ENCODE measurements at places on chromosomes 13 and 19.

DNA sequence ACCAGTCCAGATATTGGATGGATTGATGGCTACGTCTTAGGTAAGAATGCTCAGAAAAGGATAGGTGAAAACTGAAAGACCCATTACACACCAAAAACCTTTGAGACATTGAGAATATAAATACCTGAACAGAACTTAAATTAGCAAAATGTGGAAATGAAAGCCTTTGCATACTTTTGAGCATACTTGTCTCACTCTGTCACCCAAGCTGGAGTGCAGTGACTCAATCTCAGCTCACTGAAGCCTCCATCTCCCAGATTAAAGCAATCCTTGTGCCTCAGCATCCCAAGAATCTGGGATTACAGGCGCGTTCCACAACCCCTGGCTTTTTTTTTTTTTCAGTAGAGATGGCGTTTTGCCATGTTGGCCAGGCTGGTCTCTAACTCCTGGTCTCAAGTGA, 695.3 kb downstream of the DACH1 start:
- no peak for DNase-seq

DNA sequence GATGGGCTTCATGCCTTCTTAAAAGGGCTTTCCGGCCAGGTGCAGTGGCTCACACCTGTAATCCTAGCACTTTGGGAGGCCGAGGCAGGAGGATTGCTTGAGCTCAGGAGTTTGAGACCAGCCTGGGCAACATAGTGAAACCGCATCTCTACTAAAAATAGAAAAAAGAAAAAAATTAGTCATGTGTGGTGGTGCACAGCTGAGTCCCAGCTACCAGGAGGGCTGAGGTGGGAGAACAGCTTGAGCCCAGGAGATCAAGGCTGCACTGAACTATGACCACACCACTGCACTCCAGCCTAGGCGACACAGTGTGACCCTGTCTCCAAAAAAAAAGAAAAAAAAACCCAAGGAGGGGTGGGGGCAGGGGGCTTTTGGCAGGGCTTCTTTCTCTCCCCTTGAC, 7.2 kb downstream of the CARS2 start:
- no peak for DNase-seq

- DNase-seq: no peak
Observed at GRCh38 chr13:51608857-51609406, 24.7 kb downstream of the WDFY2 start.

DNA sequence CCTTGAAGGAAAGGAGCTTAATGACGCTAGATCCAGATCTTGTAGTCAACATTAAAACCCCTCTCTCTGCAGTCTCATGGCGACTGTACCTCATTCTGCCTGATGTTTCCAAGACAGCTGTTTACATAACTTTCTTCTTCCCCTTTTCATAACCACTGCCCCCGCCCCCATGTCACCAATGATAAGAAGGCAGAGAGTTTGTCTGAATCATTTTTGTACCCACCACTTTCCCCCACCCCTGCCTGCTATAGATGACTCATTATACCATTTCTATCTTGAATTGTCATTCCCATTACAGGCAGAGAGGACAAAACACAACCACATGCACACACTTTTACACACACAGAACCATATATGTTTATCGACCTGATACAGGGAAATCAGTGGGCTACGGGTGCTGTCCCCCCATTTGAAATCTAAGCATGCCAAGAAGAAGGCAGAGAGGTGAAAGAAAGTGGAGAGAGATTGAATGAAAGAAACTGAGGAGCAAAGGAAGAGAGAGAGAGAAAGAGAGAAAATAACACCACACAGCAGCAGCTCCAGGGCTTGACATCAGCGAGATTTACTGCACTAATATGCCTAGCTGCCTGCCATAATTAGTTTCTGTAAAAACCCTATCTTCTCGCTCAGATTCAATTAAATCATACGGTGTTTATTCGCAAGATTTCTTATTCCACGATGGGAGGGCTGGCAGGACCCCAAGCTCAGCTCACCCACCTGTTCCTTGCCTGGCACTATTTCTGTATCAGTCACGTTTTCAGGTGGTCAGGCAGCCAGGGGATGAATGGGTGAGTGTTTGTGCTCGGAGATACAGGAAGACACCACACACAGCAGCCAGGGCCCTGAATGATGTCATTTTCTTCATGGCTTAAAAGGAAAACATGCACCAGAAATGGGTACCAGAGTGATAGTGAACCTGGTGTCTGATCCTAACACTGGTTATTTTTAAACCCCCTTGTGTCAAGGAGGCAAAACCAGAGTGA, 114.3 kb upstream of the SERP2 start:
- DNase-seq: peak; percentile 50

GRCh38 chr13:46951516-46951915, 54.7 kb upstream of the HTR2A start:
- DNase-seq: no peak

- no peak for DNase-seq
Observed at GRCh38 chr13:55705971-55706370, 1434.7 kb upstream of the PRR20A start.

GRCh38 chr19:30017172-30017571, 75.1 kb downstream of the URI1 start:
- no peak for DNase-seq

DNA sequence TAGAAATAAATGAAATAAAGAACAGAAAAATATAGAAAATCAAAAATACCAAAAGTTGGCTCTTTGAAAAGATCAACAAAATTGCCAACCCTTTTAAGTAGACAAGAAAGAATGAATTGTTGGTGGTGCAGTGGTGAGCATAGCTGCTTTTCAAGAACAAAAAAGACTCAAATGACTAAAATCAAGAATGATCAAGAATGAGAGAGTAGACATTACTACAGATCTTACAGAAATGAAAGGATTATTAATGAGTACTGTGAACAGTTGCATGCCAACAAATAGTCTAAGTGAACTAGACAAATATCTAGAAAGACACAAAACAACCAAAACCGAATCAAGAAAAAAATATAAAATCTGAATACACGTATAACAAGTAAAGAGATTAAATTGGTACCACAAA, 53.9 kb downstream of the FNDC3A start:
- DNase-seq: no peak

DNA sequence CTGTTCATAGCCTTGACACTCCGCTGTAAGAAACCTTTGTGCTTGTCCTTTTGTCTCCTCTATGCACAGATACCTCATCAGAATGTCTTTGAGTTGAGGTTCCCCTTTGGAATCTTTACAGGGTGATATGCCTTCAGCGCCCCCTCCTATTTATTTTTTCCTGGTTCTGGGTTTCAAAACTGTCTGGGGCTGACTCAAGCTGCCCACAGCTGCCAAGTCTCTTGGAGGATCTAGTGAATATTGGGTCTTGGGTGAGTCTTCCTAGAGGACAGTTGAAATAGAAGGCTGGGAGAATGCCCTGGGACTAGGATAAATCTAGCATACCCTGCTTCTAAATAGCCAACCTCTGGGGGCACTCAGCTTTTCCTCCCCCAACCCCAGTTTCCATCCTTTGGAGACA, 930 bp downstream of the ZNF136 start:
- DNase-seq: no peak

DNA sequence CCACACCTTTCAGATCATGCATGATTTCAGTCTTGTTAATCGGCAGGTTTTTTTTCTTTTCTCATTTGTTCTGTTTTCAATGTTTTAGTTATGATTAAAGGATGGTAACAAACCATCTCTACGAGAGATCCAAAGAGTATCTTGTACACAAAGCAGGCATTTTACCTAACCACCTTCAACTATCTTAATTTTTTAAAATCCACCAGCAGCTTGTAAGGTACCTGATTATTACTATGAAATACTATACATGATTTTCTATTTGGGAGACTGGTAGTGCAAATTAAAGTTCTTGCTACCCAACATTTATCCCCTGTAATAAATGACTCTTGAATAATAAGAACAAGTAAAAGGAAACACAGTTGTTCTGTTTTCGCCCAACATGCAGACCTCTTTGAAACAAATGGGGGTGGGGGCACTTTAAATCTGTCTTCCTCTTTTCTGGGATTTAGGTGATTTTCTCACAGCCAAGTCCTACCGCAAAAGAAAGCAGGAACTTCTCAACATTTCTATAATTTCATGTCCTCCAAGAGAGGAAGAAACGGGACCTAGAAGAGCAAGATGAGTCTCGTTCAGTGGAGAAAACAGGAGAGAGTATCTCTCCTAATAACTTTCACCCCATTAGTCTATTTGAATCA, 3.6 kb downstream of the POU4F1 start:
- DNase-seq: no peak

DNA sequence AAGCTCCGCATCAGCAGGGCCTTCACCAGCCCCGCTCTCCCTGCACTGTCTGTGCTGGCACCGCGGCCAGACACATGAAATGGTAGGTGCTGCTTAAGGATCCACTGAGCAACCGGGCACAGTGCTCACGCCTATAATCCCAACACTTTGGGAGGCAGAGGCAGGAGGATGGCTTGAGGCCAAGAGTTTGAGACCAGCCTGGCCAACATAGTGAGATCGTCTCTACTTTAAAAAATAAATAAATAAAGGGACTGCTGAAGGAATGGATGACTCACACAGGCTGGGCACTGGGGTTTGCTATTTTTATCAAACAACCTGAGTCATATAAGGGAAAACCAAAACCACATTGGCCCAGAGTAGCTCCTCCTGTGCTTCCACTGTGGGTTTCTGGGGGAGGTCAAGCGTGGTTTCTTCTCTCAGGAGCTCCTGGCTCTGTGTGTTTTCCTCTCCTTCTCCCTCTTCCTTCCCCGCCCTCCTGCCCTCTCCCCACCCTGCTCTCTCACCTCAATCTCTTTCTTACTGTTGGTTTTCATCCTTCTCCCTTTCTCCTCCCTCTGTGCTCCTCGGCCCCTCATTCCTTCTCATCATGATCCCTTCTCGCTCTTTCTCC, 21.3 kb downstream of the VRK3 start:
- DNase-seq: no peak

DNA sequence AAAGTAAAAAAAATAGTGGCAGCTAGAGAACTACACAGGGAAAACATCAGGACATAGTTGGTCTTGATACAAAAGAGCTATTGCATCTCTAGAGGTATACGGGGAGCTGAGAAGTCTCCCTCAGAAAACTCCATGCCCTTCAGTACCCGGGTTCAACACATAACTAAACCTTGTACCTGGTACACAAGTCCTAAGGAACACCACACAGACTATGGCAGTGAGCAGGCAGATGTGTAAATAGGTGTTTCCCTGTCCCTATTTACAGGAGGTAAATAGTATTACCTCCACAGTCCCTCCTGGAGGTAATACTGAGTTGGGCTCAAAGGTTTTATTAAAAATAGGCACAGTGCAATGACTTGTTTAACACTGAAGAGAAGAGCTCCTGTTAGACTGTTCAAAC, 5.9 kb downstream of the FGF14 start:
- no peak for DNase-seq

DNA sequence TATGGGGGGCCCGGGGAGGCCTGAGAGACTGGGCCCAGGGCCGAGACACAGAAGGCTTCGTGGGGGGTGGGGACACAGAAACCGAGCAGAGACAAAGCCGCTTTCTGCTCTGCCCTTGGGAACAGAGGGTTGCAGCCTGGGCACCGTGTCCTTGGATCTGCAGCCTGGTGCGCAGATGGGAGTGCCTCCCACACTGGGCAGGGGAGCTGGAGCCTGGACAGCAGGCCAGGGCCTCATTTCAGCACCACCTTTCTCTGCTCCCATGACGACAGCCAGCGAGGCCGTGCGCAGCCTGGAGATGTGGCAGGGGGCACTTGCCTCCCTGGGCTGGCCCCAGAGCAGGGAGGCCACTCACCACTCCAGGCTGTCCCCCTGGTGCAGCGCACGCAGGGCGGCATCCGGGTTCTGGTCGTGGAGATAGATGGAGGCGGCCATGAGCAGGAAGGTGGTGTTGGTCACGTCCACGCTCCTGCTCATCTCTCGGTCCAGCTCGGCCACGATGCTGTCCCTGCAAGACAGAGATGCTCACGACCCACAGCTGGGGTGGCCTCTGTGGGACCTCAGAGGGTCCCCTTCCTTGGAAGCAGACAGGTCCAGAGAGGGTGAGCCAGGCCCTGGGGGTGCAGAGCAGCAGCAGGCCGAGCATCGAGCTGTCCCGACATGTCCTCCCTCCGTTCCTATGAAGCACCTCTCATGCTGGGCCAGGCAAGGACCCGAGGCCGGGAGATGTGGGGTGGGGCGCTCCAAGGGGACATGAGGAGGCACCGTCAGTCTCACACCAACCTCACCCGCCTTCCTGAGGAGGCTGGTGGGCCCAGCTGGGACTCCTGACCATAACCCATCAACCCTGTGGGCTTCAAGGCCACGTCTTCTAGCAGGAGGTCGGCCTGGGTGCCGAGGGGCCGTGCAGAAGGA, 10.9 kb upstream of the CERS1 start:
- no peak for DNase-seq

DNA sequence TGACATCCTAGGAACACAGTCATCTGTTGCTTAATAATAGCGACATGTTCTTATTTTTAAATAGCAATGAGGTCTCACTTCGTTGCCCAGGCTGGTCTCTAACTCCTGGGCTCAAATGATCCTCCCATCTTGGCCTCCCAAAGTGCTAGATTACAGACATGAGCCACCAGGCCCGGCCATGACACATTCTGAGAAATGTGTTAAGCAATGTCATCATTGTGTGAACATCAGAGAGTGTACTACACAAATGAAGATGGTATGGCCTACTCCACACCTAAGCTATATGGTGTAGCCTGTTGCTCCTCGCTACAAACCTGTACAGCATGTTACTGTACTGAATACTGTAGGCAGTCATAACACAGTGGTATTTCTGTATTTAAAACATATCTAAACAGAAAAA, 24.6 kb upstream of the GARRE1 start:
- DNase-seq: no peak

GRCh38 chr13:19181621-19182485, at the start of gene TUBA3C:
TUBA3C (minus strand) TSS chr13:19181824; CDS start chr13:19181747, 77 bp downstream.
- DNase-seq: no peak

DNA sequence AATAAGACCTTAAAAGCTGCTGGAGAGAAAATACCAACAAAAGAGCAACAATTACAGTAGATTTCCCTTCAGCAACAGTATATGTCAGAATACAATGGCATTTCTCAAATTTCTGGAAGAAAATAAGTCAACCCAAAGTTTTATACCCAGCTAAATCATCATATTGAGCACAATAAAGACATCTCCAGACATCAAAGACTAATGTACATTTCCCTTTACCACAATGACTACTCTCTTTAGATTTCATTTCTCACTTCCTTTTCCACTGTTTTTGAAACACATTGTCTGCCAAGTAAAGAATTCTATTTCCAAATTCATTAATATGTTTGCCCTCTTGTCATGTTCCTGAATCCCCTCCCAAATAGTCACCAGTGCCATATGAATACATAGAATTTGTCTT, 111.4 kb downstream of the POU4F1 start:
- DNase-seq: no peak

DNA sequence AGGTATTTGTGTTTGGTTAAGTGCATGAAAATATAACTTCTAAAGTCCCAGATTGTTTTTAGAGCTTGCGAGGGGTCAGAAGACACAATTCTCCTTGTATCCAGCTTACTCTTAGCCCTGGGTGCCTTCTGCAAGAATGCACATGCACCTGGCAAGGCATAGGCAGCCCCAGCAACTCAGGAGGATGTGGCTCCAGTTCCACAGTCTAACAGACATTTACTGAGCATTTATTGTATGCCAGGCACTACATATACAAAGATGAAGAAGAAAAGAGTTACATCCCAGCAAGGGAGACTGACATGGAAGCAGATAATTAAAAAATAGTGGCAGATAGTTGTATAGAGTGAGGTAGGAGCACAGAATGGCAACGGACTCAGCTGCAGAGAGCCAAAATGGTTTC, 101.1 kb upstream of the FRY start:
- DNase-seq: no peak

Measured in tibial nerve (tissue), 4 donors.